Natural killer cell treated with Interleukin-12 subunit alpha and Interleukin-12 subunit beta and Interleukin-15 and Interleukin-18, amount 100 ng/mL, for 72 hours (primary cell): ENCODE measurements at places on chromosomes 3 and 15. TPM values are rescaled to one million over a fixed set of nuclear protein-coding genes. Genes with fewer than 3 reads are reported as not detected.

GOLGA8S gene
- 3.8 TPM for total RNA-seq

TRIM42 gene
- not detected for total RNA-seq

SLC15A2 gene
- 0.43 TPM for total RNA-seq

GPR176 gene
- total RNA-seq = 0.14 TPM

TMC3 gene
- total RNA-seq = not detected

ABTB1 gene
- total RNA-seq = 18.3 TPM

AP3B2 gene
- total RNA-seq = 1.4 TPM

- DNase-seq = no peak
Observed at GRCh38 chr15:57220205-57220604, 156.1 kb upstream of the CGNL1 start.

DNA sequence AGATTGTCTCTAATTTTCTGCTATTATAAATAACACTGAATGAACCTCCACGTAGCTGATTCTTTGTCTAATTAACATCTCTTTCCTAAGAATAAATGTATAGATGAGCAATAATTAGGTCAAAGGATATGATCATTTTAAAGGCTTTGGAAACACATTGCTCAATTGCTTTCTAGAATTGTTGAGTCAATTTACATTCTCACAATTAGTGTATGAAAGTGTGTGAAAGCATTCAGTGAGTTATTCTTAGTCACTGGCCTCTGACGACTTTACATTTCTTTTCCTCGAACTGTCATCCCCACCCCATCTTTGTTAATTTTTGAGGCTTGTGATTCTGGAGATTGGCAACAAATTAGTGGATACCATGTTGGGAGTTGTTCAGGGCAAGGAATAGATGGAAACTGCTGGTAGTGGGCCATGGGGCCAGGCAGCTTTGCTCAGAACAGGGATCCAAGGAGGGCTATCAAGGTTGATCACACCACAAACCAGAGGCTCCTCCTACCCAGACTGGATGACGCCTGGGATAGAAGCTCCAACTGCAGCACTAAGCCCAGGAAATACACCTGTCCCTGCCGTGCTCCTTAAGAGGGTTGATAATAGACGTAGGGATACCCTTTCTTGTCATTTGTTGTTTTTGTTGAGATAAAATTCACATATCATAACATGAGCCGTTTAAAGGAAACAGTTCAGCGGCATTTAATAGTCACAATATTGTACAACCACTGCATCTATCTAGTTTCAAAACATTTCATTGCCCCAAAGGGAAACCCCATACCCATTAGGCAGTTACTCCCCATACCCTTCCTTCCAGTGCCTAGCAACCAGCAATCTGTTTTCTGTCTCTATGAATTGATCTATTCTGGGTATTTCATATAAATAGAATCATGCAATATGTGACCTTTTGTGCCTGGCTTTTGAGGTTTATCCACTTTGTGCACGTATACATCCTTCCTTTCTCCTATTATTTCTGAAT is 27.9 kb downstream of the EIF1B start:
- no peak for DNase-seq

DNA sequence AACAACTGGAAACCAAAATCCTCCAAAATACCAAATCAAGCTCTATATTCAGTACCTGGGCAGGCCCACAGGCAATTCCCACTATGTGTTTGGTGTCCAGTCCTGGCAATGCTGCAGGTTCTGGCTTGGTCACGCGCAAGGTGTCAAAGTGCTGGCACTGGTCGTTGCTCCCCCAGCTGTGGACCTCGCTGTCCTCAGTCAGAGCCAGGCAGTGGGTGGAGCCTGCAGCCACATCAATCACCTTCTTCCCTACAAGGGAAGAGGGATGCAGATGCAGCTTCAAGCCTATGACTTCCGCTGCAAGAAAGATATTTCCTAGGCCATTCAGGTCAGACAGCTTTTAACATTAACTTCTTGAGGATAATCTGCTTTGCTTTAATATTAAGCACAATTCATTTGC is 61.3 kb downstream of the HERC2 start:
- no peak for DNase-seq

- DNase-seq = no peak
Observed at GRCh38 chr15:29970402-29970695, 112.4 kb upstream of the GOLGA8J start.

DNA sequence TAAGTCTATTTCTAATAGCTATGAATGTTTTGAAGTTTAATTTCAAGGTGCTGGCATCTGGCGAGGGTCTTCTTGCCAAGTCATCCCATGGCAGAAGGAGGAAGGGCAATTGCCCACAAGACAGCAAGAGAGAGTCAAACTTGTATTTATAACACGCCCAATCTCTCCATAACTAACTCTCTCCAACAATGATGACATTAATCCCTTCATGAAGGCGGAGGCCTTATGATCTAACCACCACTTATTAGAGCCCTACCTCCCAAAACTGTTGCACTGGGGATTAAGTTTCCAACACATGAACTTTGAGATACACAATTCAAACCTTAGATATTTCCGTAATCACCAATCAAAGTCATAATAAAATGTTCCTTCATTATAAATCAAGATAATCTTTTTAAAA is 406.9 kb downstream of the CNTN6 start:
- no peak for DNase-seq

GRCh38 chr3:54817628-54818027 is 110.2 kb downstream of the LRTM1 start:
- no peak for DNase-seq
